ENCODE measurements at places on chromosomes 7 and 10.

DNA sequence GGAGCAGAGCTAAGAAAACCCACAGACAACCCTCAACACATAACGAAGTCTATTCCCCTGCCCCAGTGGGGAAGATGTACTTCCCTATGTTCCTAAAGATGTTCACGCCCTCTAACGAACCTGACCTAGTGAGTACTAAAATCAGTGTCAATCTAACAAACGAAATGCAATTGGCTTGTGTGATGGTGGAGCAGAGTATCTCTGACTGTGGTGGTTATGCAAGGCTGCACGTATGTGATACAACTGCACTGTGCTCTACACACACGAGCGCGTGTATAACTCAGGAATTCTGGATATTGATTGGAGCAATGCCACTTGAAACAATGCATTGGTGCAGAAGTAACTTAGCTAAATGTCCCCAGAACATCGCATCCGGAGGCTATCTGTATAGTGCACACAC is 1.3 kb downstream of the ANKRD16 start:
- no peak for DNase-seq

GRCh38 chr7:73888959-73889358 is 28.0 kb downstream of the TMEM270 start:
- DNase-seq = no peak

- no peak for DNase-seq
Measured at GRCh38 chr10:127133672-127134500, 62.5 kb downstream of the INSYN2A start.

DNA sequence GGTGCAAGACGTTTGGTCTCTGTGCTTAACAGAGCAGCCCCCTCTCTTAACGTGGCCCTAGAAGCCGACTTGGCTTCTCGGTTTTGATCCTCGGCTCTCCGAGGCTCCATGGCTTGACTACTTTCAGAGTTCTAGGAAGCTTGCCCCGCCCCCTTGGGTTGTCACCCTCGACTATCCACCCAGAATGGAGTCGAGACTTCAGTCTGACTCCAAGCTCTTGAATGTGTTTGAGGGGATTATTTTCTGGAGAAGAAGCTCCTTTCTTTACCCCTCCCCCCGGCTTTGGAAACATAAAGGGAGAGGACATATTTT is 448 bp downstream of the SEC24C start:
- peak; percentile 50 for DNase-seq

DNA sequence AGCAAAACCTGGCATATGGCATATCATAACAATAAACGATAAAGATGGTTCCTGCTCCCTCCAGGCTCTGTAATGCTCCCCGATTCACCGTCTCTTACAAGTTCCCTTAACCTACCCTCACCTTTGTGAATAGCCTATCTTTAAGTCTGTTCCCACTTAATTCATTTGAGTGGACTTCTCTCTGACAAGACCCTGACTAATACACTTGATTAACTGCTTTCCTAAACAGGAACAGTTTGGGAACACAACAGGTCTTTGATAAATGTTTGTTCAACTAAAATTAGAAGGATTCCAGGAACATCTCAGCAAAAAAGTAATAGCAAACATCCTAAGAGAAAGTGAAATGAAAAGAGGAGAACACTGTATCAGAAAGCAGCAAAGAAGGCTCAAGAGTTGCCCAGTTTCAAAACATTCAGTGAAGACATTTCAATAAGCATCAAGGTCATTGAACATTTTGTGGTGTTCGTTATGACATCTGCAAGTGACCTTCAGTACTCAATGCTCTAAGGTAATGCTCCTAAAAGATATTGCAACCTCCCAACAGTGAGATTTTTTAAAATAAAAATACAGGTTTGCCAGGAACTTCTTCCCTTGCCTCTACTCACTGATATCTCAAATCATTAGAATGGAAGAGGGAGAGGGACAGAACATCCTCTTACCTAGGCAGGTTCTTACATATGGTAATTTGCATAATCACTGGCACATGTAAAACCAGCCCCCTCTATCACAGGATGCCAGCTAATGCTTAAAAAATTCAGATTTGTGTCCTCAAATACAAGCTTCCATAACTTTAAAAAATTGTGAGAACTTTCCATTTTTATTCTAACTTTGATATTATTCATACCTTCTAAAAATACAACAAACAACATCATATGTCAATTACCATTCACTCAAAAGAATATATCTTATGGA is 11.4 kb upstream of the ARHGAP12 start:
- no peak for DNase-seq

DNA sequence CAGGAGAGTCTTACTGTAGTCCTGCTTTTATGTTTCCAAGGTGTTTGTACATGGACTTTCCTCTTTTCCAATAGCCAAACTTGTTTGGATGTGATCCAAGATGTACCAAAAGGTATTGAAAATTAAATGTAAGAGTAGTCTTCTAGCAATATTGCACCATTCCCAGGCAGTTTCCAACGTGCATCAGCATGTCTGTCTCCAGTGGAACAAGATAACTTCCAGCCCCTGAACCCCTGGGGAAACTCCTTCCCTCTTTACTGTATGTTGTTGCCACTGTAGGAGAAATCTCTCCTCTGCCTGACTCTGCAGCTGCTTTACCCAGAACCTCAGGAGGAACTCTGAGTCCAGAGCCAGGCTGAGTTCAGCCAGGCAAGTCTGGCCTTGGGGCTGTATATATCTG is 18.5 kb downstream of the ARMC10 start:
- no peak for DNase-seq

DNA sequence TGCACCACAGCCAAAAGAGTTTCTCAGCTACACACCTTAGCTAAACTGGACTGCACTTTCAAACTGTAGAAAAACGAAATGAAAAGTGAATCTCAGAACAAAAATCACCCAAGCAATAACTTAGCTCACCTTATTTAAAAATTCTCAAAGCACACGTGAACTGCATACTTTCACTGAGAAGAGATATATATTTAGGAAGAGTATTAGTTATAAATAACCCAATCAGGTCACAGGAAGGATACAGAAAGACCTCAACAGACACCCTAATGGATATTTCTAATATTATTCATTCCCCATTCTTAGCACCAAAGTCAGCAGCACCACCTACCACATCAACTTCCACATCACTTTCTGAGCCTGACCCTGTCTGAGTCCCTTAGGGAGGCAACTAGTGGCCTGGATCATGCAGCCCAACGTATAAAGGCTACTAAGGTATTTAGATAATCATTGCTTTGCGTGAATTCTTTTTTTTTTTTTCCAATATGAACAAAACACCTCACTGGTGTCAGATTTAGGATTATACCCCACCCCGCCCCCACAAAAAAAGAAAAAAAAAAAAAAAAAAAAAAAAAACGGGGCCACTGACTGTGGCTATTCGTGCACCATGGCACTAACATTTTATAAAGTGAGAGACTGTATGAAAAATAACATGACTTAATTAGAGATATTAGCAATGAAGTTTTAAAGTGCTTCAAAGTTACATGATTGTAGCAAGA is 2.6 kb downstream of the ABI1 start:
- no peak for DNase-seq

DNA sequence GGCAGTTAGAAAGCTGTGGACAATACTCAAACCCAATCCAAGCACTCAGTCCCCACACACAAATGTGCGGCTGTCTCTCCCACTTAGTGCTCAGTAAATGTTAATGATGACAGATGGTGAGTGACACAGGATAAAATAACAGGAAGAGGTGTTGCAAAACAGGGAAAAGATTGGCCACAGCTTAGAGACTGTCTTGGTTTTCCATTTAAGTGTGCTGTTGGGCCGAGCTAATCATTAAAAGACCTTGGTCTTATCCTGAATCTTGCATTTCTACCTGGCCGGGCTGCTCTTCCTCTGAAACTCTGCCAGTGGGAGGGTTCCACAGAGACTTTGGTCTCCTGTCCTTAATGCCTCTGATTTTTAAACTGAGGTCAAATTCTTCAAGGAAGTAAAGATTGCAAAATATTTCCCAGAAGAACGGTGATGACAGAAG is 113.1 kb upstream of the RNF32 start:
- no peak for DNase-seq

DNA sequence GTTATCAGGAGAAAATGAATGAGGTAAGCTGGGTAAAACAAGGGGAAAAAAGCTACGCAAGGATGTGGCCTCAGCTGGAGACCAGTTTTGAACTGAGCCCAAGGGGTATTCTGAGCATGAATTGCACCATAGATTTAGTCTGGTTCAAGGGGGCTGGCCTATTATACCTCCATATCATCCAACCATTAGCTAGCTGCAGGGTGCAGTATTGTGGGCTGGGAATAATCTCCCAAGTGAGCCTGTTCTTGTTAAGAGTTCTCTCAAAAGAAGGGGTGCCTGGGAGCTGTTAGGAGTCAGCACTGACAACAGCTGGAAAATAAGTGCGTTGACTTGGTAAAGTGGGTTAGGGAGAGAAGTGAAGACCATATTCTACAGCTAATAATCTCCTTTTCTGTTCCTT is 8.0 kb downstream of the TAS2R16 start:
- no peak for DNase-seq
